ENCODE measurements at places on chromosomes 11 and 22.

DNA sequence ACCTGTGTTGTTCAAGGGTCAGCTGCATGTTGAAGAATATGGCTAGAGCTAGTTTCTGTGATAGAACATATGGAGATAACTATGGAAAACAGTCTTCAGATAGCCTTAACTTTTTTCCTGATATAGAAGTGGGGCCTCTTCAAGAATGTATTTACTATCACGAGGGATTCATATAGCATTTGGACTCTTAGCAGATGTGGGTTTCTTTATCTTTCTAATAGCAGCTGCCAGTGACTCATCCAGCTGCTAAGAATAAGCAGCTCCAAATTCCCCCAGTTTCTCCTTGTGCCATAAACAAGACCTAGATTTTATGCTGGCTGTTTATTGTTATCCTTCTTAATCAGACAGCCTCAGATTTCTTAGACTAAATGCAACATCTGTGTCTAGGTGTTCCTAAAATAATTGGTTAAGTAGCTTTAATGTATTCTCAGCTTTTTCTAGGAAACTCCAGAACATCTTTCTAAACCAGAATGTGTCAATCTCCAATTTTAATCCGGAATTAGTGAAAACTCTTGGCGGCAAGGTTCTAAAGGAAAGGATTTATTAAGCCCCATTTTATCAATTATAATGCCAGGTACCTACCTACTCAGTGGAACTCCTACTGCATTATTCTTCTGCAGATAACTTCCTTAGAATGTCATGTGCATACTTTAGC, 119.8 kb downstream of the CSTPP1 start:
- DNase-seq, result no peak

- no peak for DNase-seq
These were observed 34.8 kb downstream of the PDGFD start for GRCh38 chr11:104129145-104129544.

DNA sequence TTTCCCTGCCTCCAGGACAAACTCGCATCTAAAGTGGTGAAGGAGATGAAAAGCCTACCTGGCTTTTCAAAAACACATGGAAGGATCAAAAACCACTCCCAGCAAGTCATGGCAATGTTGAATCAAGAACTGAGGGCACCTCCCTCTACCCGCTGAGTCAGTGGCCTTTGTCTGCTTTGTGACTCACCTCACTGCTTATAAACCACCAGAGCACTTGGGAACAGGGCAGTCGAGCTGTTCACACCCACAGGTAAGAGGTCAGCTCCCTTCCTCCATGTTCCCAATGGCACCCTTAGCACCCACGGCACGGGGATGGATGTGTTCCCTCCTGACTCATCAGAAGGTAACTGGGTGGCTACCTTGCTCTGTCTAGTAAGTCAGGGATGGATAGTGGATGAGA, 21.7 kb downstream of the TENM4 start:
- DNase-seq, result no peak

- DNase-seq, result no peak
These were observed 251.0 kb upstream of the CCDC90B start for GRCh38 chr11:83537131-83537610.

DNA sequence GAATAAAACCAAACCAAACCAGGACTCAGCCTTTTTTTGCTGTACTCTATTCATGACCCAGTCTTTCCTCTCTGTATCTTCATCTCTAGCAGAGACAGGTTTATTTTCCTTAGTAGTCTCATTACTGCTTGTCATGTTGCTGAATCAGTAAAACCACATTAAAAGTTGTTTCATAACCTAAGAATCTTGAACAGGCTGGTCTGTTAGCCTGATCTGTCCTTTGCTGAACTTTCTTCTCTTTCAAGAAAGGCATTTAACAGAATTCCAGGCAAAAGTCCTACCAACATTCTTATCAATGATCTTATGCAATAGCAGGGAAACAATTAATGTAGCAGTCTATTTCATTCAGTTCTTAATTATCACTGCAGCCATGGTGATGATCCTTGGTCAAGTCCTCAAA, 197.7 kb downstream of the CASP12 start:
- no peak for DNase-seq

DNA sequence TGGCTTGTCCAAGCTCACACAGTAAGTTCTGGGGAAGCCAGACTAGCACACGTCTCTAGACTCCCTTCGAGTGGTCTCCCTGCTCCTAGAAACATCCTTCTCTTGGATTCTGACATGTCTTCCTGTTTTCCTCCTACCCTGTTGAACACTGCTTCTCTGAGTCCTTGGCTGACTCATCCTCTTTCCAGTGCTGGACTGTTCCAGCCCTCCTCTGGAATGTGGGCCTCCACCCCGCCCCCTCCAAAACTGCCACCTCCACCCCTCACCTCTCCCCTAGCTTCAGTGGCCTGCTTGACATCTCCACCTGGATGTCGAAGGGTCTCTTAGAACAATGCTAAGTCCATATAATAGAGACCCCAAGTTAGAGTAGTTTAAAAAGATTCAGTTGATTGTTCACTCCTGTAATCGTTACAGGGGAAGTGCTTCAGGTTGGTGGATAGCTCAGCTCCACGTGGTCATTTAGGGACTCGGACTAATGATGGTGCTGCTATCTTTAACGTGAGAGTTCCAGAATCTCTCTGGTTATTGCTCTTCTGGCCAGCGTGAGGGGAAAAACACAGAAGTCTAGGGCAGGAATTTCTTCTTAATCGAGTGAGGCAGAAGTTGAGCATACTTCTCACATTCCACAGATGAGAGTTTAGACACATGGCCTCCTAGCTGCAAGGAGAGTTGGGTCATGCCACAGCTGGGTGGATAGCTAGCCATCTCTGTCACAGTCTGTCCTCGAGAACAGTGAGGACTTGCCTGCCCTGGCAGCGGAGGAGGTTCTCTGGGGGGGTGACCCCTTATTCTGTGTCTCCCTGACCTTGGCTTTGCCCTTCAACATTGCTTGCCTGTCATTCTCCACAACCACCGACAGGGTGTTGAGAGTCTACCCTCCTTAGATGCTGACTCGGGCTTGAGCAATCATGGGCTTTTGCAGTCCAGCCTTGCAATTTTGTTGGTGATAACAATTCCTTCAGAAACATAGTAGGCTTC, 4.7 kb upstream of the C11orf96 start:
- DNase-seq, result no peak

GRCh38 chr11:76279646-76280045, 73.3 kb upstream of the WNT11 start:
- DNase-seq, result no peak
